ENCODE measurements at places on chromosomes 5 and 9.
A peak's percentile ranks its signal among the peaks of the same experiment; 100 is the strongest.

DNA sequence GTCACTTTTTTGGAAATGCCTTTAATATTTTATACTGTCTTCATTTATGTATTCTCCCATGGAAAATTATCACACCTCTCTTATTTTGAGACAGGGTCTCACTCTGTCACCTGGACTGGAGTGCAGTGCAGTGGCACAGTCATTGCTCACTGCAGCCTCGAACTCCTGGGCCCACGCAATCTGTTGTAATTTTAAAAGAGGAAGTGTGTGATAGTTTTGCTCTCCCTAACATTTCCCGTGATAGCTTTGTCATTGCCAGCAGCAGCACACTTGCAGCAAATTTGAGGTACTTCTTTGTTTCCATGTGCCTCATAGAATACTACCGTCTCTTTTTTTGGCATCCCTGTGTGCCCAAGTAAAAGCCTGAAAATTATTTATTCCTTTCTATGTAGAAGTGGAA is 103.5 kb downstream of the RNF180 start:
- DNase-seq = no peak

DNA sequence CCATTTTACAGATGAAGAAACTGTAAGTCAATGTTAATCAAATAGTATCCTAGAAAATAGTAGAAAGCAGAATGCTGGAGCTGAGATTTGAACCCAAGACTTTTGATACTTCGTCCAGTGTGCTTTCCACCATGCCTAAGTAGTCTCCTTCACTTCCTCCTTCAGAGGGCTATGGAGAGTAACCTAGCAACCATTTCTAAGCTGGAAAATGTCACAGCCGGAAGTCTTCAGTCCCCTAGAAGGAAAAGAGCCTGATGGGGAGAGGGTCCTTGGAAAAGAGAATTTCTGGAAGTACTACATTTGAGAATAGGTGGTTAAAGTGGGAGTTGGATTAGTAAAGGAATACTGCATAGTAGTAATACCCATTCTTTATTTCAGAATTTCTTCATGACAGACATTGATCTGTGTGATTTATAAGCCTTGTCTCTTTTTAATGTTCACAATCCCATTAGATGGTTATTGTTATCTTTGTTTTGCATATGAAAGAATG is 32.7 kb downstream of the PCDHAC2 start:
- DNase-seq = no peak

- no peak for DNase-seq
These were observed 644.6 kb downstream of the PRR16 start for GRCh38 chr5:121108725-121109124.

DNA sequence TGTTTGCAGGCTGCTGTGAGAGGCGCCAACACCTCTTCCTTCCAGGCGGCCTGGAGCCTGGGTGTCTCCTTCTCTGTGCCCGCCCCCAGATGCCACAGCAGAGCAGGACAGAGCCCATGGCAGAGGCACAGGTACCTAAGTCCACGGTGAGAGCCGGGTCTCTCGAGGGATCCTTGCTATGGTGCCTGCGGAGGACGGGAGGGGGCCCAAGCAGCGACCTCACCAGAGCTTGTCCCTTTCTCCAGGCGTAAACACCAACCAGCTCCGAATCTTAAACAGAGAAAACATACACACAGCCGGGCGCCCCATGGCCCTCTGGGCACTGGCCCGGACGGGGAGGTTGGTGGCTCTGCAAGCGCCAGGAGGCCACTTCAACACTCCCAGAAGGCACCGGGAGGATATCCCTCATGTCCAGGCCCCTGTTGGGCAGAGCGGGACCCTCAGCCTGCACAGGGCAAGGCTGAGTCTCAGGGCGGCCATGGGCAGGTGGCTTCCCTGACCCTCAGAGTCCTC is 11.8 kb downstream of the CCDC187 start:
- DNase-seq = no peak

DNA sequence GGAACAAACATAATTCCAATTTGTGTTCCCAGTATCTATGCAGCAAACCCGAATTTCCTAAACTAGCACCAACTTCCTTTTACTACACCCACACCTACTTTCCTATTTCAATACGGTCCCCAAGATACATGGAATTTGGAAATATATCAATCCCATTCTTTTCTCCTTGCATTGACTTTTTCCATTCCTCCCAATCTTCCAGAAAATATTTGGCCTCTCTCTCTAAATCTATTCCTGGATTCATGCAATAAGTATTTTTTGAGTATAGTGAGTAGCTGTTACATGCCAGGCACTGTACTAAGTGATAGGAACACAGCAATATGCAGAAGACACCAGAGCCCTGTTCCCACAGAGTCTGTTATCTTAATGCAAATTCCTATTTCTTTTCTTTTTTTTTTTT is 216.2 kb upstream of the PIK3R1 start:
- no peak for DNase-seq

DNA sequence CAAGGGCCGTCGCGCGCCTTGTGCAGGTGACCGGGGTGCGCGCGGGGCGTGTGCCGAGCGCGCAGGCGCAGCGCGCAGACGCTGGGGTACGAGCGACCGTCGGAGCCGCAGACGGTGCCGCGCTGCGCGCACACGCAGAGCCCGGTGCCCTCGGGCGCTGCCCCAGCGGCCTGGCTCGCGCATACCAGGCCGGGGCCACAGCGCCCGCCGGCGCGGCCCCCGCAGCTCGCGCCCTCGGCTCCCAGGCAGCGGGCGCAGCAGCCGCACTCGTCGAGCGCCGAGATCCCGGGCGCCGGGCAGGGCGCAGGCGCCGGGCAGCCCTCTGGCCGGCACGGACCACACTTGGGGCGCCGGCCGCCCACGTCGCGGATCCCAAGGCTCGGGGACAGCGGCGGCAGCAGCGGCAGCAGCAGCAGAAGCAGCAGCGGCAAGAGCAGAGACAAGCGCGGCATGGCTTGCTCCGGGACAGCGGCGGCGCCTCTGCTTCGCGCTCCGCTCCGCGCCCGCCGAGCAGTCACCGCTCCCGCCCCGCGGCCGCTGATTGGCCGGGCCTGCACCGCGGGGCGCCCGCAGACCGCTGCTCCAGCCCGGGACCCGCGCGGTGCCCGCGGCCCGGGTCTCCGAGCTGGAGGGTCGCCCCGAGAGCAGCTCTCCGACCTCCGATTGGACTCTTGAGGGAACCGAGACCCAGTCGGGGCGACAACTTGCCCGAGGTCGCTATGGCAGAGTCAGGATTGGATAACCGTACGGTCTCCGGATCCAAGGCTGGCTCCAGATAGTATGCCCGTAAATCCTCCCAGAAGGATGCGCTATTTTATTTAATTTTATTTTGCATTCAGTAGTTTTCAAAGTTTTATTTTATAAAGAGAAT is at the start of gene IGFBPL1:
TSS of gene IGFBPL1 (minus strand) at position 482 of the 871 bp plus-strand sequence. CDS start at position 452, 30 bp downstream.
- no peak for DNase-seq

DNA sequence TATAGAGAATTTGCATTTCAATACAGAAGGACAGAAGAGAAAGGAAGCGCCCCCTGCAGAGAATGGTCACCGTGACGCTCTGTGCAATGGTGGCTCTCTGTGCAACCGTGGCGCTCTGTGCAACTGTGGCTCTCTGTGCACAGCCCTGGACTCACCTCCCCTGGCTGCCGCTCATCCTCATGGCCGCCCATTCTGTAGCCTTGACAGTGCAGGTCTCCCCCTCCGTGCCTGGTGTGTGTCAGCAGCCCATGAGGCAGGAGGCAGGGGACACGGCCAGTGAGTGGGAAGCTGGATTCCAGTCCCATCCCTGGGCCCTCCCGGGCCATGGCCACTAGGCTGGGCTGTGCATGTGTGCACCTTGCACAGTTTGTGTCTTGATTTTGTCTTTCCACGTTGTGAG is 12.0 kb downstream of the EXOC3 start:
- DNase-seq = no peak

GRCh38 chr5:164224772-164225171 is 719.4 kb downstream of the MAT2B start:
- DNase-seq = no peak

DNA sequence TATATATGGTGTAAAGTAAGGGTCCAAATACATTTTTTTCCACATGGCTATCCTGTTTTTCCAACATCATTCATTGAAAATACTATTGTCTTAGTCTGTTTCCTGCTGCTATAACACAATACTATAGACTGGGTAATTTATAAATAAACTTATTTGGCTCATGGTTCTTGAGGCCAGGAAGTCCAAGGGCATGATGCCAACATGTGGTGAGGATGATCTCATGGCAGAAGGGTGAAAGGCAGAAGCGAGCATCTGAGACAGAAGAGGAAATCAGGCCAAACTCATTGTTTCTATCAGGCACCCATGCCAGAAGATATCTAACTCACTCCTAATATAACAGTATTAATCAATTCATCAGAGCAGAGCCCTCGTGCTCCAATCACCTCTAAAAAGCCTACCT is 42.6 kb downstream of the ANKRD55 start:
- peak; percentile 73 for DNase-seq
